ENCODE measurements at places on chromosomes 5 and 9.

- peak; percentile 73 for DNase-seq
These were observed 204.7 kb downstream of the TTLL11 start for GRCh38 chr9:121888438-121888775.

DNA sequence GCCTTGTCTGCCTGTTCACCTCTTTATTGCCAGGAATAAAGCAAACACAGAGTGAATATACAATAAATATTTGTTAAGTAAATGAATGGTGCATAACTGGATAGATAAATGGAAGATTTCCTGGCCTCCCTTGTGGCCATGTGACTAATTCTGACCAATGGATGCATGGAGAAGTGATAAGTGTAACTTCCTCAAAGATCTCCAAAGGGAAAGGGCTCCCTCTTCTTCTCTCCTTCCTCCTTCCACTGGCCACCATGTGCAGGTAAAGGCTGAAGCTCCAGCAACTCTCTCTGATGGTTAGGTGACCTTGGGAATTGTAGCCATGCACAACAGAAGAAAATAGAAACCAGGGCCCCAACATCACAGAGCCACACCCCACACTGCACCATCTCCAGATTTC lies 174.4 kb downstream of the EBF1 start:
- DNase-seq: no peak

DNA sequence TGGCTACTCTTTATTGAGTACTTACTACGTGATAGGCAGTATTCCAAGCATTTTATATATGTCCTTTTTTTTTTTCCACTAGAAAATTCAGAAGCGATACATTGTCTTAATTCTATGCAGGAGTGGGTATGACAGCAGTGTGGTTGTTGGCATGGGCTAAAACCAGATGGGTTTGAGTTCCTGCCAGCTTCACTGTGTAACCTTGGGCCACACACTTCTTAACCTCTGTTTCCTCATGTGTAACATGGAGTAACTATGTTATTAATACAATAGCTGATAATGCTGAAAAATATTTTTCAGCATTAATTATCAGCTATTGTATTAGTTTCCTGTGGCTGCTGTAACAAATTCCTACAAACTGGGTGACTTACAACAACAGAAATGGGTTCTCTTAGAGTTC lies 12.0 kb downstream of the SNX18 start:
- DNase-seq: no peak

GRCh38 chr5:68641211-68641610 lies 425.7 kb downstream of the PIK3R1 start:
- no peak for DNase-seq

GRCh38 chr5:80238778-80239679 lies 16.8 kb downstream of the SERINC5 start:
- DNase-seq: peak; percentile 28

DNA sequence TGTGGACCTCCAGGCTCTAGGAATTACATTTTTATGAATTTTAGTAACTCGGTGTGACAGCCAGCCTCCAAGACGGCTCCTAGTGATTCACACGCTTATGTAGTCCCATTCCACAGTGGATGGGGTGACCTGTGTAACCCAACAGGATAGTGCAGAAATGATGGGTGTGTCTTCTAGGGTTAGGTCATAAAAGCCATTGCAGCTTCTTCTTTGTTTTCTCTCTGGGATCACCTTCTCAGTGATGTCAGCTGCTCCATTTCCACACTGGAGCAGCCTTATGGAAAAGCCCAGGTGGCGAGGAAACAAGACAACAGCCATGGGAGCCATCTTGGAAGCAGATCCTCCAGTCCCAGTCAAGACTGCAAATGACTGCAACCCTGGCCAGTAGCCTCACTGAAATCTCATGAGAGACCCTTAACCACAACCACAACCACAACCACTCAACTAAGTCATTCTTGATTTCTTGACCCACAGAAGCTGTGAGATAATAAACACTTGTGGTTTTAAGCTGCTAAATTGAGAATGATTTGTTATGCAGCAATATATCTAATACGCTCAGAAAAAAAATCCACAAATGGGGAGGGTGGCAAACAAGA lies 5.1 kb upstream of the GNPDA1 start:
- DNase-seq: peak; percentile 27

DNA sequence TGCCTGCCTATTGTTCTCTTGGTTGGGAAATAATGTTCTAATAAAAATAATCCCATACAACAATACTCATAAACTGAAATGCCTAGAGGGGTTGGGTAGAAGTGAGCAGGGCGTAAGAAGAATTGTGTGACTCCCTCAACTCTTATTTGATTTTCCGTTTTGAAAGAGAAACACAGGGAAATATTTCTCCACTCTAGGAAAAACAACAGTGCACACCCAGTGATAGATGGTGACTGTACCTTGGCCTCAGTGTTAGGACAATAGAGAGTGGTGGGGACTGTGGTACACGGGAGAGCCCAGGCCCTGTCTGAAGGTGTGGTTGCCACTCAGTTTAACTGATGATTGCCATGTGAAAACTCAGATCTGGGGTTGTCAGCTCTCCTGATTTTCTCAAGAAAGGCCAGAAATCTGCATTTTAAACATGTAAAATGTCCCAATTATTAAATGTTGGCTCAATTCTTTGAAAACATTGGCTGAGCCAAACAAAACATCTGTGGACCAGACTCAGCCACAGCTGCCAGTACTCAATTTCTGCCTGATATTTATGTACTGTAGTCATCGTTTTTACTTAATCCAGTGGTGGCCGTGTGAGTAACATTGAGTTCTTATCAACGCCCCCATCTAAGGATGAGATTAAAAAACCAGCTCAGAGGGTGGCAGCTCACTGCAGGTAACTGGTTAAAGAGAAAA lies 103.8 kb upstream of the ZNF618 start:
- DNase-seq: peak; percentile 80

- no peak for DNase-seq
These were observed 514.7 kb downstream of the MAT2B start for GRCh38 chr5:164020116-164020515.

DNA sequence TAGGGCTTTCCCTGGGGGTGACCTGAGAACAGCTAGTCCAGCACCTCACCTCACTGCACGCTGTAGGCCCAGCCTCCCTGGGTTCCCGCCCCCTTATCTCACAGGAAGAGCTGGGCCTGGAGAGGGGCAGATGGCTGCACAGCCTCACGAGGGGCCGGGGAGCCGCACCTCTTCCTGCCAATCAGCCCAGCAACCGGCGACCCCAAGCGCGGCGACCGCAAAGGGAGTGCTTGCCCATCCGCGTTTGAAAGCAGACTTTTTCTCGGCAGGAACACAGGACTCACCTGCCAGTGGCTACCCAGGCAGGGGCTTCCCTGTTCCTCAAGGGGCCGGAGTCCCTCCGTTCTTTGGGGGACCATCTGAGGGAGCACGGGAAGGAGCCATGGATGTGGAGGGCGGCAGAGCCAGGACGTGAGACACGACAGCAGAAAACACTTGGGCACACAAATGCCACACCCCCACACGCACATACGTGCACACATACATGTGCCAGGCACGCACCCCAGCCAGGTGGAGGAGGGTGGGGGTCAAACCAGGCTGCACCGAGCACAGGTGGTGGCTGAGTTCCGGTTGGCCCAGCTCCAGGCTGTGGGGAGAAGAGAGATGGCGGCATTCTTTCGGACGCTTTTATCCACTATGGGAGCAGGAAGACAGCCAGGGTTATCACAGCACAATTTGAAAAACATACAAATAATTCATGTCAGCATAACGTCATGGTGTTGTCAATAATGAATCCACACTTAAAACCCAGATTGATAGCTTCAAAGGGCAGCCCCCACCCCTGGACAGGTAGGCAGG lies 11.3 kb downstream of the TMEM250 start:
- DNase-seq: no peak

GRCh38 chr9:20634895-20635294 lies 12.6 kb upstream of the MLLT3 start:
- DNase-seq: no peak

DNA sequence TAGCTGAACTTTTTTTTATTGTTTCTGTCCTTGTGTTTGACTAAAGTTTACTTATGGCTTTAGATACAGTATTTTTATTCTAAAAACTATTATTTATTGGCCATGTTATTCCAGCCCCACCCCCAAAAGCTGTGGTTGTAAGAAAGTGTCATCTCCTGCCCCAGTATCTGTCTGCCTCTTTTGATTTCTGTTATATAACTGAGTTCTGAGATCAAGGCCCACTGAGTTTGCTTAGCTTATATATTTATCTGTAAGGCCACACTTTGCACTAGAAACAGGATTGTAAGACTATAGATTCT lies 116.8 kb upstream of the TNFAIP8 start:
- DNase-seq: no peak

- peak; percentile 28 for DNase-seq
These were observed 9.6 kb downstream of the KIF2A start for GRCh38 chr5:62315376-62316175.

DNA sequence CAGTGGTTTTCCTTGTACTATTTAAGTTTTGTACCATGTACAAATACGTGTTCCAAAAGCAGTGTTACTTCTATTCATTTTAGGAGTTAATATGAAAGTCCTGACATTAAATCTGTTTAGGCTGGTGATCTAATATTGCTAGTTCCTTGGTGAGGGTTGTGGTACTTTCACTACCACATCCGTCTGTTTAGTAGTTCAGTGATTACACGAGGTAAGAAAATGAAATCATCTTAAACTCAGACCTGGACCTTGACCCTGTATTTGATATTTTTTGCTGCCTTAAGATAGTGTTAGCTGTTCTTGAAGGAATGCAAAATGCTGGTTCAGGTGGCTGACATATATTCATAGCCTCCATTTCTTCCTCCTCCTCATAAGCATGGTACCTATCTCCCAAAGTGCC lies 50.3 kb downstream of the MTAP start:
- DNase-seq: no peak

- peak; percentile 71 for DNase-seq
These were observed 72.3 kb upstream of the STARD4 start for GRCh38 chr5:111584651-111585050.

DNA sequence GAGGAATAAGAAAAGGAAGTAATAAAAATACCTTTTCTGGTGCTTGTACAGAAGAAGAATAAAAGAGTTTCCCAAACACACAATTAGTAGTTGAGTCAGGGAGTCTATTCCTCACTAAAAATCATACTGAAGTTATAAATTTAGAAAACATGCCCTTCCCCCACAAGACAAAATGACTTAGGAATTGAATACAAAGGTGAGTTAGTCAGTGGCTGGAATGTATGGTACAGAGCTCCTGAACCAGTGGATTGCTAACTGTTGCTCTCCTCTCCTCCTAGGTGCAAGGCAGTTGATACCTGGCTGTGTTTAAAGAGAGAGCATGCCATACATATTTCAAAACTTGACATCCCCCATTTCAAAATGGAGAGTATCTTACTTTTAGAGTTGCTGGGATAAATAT lies 1.9 kb downstream of the GDA start:
- no peak for DNase-seq
